ENCODE measurements at places on chromosomes 16 and 17.

DNA sequence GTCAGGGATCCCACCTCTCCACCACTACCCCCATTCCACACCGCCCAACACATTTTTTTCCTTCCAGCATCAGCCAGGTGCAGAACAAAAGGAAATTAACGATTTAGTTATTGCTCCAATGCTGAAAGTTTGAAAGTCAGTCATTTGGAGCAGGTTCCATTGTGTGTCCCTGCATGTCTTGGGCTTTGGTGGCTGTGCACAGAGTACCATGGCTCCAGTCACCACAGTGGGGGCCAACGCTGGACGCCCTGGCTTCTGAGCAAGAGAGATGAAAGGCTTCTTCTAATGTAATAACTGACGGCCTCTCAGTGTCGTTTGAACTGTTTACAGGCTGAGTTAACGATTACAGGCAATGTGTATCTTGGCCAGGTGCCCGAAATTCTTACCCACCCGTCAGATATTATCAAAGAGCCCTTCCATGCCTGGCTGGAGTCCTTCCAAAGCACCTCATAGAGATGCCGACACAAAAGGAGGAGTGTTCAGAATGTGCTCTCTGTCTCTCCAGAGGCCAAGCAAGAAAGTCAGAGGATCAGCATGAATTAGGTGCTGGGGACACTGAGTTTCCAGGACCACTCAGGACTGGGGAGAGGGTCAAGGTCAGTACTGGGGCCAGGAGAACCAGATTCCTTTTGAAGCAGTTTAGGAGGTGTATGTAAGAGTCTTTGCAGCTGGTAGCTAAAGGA lies 25.9 kb downstream of the RNF43 start:
- no peak overlapping the region for H3K4me3 ChIP-seq
- H3K27me3 ChIP-seq = no peaks in the 10 kb centered on the region
- H3K36me3 ChIP-seq = no peaks in the 10 kb centered on the region
- no peaks in the 10 kb centered on the region for H3K4me1 ChIP-seq
- DNase-seq = no peak

GRCh38 chr16:68972720-68973119 lies 129.4 kb downstream of the TANGO6 start:
- peak overlapping the region; percentile 39 for H3K27ac ChIP-seq
- peak overlapping the region; percentile 32 for H3K4me3 ChIP-seq
- peaks cover 7% of the 10 kb centered on the region for H3K4me1 ChIP-seq
- no peaks in the 10 kb centered on the region for H3K36me3 ChIP-seq
- H3K27me3 ChIP-seq = no peaks in the 10 kb centered on the region

GRCh38 chr17:151004-151403 lies 13.6 kb downstream of the SCGB1C2 start:
- no peak overlapping the region for H3K4me3 ChIP-seq
- H3K36me3 ChIP-seq = no peaks in the 10 kb centered on the region
- DNase-seq = no peak
- no peaks in the 10 kb centered on the region for H3K27me3 ChIP-seq

DNA sequence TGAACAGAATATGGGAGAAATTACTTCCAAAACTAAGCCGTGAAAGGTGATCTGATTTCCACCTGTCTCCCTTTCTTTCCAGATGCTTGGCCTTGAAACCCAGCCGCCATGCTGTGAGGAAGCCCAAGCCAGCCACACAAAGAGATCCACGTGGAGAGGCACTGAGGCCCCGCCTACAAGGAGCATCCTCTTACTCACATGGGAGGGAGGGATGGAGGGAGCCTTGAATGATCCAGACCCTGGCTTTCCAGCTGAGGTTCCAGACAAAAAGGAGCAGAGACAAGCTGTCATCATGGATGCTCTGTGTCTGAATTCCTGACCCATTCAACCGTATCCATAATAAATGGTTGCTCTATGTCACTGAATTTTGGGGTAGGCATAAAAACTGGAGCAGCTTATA lies 48.9 kb upstream of the HAPSTR1 start:
- H3K27me3 ChIP-seq = no peaks in the 10 kb centered on the region
- no peak overlapping the region for H3K4me3 ChIP-seq
- no peaks in the 10 kb centered on the region for H3K4me1 ChIP-seq
- no peak overlapping the region for H3K27ac ChIP-seq

DNA sequence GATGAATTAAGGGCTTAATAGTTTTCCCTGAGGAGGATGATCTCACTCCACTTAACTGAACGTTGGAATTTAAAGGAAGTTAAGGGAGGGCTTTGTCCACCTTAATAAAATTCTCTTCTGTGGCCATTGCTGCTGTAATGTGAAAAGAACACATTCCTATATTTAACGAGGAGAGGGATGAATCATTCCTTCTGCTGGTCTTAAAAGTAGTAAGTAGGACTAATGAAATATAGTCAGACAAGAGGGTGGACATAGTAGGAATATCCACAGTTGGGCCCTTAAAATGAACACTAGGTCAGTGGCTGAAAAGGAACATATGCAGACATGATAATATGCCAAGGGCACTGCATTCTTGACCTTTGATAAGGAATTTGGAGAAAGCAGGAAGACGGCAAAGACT lies 405.6 kb downstream of the PMP22 start:
- no peaks in the 10 kb centered on the region for H3K27me3 ChIP-seq
- no peak for DNase-seq
- no peak overlapping the region for H3K27ac ChIP-seq
- H3K4me3 ChIP-seq = no peak overlapping the region

GRCh38 chr17:61285526-61286320 lies 113.9 kb upstream of the TBX2 start:
- peak overlapping the region; percentile 8 for H3K4me3 ChIP-seq
- no peaks in the 10 kb centered on the region for H3K36me3 ChIP-seq
- H3K27ac ChIP-seq = no peak overlapping the region
- peak; percentile 86 for DNase-seq

DNA sequence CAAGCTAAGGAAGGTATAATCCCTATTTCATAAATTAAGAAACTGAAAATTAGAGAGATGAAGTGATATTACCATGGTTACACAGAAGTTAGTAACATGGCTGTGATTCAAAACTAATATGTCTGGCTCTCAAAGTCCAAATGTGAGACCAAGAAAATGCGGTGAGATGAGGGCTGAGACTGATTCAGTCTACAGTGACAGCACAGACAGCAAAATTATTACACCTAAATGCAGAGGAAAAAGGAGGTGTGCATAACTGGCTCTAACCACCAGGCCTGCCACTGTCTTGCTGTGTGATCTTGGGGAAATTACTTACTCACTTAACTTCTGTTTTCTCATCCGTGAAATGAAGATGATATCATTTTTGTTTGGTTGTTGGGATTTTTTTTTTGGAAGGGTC lies 270.0 kb upstream of the SOX9 start:
- H3K27me3 ChIP-seq = peaks cover 15% of the 10 kb centered on the region
- no peak overlapping the region for H3K27ac ChIP-seq
- peaks cover 4% of the 10 kb centered on the region for H3K4me1 ChIP-seq
- H3K36me3 ChIP-seq = no peaks in the 10 kb centered on the region
- H3K4me3 ChIP-seq = no peak overlapping the region
- DNase-seq = no peak

DNA sequence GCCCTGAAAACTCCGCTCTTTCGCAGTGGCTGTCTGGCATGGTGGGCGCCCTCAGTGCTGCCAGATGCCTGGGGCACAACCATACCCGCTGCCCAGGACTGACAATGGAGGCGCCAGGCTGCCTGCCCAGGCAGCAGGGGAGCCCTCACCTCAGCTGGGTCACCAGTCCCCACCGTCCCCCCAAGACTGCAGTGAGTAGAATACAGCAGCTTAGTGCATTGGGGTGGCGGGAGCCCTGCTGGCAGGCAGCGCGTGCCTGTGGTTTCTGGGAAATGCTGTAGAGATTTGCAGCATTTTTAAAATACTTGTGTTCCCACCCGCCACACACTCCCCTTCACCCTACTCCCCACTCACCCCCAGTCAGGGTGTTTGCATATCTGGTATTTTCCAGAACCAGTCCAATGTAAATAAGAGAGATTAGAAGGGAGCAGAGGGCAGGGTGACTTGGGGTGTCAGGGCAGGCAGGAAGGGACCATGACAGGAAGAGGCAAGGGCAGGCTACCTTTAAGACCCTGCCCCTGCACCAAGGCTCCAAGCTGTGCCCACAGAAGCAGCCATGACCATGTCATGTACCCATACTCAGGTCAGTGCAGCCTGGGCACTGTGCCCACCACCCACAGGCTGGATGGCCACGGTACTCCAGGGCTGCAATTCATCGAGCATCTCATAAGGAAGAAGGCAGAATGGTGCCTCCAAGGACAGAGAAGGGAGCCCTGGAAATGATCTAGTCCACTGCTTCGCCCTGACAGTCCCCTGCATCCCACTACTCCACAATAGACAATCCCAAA lies 21.5 kb downstream of the MYO18A start:
- no peak overlapping the region for H3K4me3 ChIP-seq
- H3K27me3 ChIP-seq = no peaks in the 10 kb centered on the region
- no peaks in the 10 kb centered on the region for H3K36me3 ChIP-seq
- H3K4me1 ChIP-seq = peaks cover 11% of the 10 kb centered on the region
- DNase-seq = peak; percentile 53

DNA sequence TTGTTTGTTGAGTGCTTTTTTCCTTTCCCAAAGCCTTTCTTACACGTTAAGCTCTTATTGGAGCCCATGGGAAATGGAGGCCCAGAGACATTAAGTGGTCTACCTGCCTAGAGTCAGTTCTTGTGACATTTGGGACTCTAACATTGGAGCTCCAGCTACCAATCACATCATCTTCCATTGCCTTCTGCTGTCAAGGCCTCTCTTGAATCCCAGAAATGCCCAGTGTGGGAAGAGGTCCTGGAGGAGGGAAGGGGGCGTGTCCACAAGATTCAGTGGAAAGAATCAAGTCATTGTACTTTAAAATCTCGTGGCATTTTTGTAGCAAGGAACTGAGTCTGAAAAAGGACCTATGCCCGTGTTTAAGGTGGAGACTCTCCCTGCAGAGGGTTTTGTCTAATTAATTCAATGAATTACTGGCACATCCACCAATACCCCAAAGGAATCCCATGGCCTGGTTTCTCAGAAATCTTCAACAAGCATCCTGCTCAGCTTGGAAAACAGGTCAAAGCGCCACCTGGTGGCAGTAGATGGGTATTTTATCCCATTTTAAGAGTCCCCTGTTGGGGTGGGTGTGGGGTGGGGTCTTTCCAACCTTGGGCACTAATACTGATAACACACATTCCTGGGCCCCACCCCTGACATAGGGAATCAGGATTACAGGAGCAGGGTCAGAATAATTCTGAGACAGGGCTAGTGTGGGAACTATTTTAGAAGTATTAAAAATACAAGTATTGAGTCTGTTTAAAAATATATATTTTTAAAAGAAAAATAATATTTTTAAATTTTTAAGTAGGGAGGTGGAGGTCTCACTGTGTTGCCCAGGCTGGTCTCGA lies 24.6 kb downstream of the GPT2 start:
- H3K27me3 ChIP-seq = no peaks in the 10 kb centered on the region
- peak; percentile 90 for DNase-seq
- H3K4me3 ChIP-seq = no peak overlapping the region
- H3K4me1 ChIP-seq = no peaks in the 10 kb centered on the region
- no peak overlapping the region for H3K27ac ChIP-seq
- H3K36me3 ChIP-seq = peaks cover 53% of the 10 kb centered on the region

DNA sequence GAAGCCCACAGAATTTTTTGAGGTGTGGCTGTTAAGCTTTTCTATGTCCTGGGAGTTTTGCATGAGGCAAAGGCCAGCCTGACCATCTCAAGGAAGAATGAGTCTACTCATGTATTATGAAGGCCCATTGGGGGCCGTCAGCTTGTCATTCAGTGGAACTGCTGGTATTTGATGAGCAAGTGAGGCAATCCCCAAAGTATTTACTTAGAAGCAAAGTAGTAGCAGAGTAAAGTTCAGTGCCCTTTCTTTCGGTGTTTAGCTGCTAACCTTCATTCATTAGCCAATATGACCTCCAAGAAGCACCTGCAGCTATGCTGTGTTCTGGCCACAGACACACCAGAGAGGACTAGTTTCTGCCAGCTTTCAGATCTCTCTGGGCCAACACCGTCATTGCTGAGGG lies 80.2 kb downstream of the RPA1 start:
- H3K4me3 ChIP-seq = no peak overlapping the region
- no peak for DNase-seq
- H3K27ac ChIP-seq = no peak overlapping the region
- no peaks in the 10 kb centered on the region for H3K36me3 ChIP-seq
- peaks cover 44% of the 10 kb centered on the region for H3K27me3 ChIP-seq

GRCh38 chr16:55665511-55665910 lies 9.7 kb downstream of the SLC6A2 start:
- peaks cover 4% of the 10 kb centered on the region for H3K27me3 ChIP-seq
- DNase-seq = no peak
- H3K36me3 ChIP-seq = no peaks in the 10 kb centered on the region
- no peak overlapping the region for H3K27ac ChIP-seq

- H3K36me3 ChIP-seq = peaks cover 36% of the 10 kb centered on the region
- peak; percentile 65 for DNase-seq
- H3K27me3 ChIP-seq = no peaks in the 10 kb centered on the region
Measured at GRCh38 chr16:71846431-71846830, 655 bp downstream of the ATXN1L start.

GRCh38 chr16:86029131-86029741 lies 130.3 kb downstream of the IRF8 start:
- H3K36me3 ChIP-seq = no peaks in the 10 kb centered on the region
- H3K4me3 ChIP-seq = no peak overlapping the region
- H3K27ac ChIP-seq = no peak overlapping the region
- peak; percentile 58 for DNase-seq
- H3K27me3 ChIP-seq = peaks cover 7% of the 10 kb centered on the region

DNA sequence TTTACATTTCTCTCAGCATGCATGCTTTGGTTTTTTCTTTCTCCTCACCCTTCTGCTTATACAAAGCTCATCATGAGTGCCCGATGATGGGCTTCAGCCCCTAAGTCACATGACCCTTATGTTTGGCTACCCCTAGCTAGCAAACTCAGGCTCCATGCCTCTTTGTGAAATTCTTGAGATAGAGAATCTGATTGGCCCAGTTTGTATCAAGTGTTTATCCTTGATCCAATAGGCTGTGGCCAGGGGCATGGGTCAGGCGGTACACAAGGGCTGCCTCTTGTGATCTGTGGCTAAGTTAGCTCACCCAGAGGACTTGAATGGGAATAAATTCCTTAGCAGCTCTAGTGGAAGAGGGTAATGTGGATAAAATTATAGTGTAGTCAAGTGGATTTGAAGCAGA lies 11.5 kb upstream of the TOX3 start:
- no peak overlapping the region for H3K27ac ChIP-seq
- H3K4me3 ChIP-seq = no peak overlapping the region

Measured in endodermal cell (in vitro differentiated cells).